ENCODE measurements at places on chromosomes 5 and 9.

DNA sequence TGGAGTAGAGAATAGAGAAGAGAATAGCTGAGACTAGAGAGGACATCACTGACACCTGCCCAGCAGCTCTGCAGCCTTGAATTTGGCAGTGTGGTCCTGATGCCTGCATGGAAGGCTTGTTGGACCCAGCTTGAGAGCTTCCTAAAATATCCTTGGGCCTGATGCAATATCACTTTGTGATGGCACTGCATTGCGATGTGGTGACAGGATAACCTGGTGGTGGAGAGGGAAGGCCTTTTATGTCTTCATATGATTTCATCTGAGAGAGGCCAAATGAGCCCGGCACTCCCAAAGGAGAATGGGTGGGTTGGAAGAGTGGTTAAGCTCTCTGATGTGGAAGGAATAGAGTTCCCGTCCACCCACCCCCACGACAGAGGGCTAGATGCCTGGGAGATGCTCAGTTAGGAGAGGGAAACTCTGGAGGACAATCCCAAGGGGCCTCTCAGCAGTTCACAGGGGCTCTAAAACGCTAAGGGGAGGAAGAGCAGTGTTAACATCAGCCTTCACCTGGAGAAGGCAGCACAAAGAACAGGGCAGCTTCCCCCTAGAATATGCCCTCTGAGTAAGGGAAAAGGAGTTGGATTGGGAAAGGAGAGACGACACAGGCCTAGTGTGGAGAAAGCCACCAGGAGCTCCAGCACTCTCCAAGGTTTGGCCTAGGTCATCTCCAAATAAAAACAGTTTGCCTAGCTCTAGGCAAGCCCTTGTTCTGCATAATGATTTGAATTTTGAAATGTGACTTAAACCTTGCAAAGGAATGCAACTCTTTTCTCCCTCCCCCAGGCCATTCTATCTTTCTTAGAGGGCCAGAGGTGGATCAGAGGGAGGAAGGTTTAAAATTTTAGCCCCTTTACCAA is 99.8 kb upstream of the SSBP2 start:
- DNase-seq = no peak

- DNase-seq = no peak
Observed at GRCh38 chr5:5202321-5202720, 62.2 kb downstream of the ADAMTS16 start.

- DNase-seq = no peak
Observed at GRCh38 chr9:90600029-90600428, 42.6 kb downstream of the DIRAS2 start.

DNA sequence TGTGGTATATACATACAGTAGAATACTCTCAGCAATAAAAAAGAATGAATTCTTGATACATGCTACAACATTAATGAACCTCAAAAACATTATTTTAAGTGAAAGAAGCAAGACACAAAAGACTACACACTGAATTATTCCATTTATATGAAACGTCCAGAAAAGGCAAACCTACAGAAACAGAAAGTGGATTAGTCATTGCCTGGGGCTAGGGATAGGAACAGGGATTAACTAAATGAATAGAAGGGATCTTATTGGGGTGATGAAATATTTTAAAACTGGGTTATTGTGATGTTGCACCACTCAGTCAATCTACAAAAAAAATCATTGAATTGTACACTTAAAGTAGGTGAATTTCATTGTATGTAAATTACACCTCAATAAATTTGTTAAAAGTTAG is 326.7 kb downstream of the PIK3R1 start:
- no peak for DNase-seq

- DNase-seq = no peak
Observed at GRCh38 chr5:1757511-1757910, 42.1 kb downstream of the MRPL36 start.

DNA sequence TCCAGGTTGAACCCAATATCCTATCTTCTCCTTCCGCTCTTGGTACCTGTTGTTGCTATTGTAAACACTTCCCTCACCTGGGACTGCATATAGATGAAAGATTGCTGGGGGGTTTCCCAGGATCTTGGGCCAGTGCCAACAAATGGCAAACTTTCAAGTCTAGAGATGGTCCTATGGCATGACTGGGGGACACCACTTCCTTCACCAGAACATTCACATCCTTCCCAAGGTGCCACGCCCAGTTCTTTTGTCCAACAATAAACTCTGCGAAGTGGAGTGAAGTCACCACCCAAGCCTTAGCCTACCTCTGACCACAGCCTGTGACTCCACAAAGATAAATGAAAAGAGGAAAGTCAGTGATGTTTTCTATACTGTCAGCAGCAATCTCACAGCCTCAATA is 34.4 kb downstream of the DOCK8 start:
- no peak for DNase-seq

DNA sequence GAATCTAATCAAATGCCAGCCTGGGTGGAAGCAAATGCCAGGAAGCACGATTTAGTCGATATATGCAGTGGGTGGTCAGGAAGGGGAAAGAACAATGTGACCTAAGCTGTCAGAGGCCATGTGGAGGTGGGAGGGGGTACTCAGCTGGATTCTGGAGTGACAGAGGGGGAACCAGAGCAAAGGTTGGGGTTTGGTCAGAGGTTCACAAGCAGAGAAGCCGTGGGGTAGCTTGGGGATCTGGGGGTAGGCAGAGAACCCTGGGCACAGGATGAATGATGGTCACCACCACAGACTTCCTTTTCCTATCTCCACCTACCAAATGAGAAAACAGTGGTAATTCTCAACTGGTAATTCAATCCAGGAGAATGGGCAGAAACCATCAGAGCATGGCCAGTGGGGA is 24.1 kb upstream of the ARAP3 start:
- no peak for DNase-seq

- DNase-seq = no peak
Observed at GRCh38 chr5:57441557-57441956, 41.1 kb downstream of the ACTBL2 start.

DNA sequence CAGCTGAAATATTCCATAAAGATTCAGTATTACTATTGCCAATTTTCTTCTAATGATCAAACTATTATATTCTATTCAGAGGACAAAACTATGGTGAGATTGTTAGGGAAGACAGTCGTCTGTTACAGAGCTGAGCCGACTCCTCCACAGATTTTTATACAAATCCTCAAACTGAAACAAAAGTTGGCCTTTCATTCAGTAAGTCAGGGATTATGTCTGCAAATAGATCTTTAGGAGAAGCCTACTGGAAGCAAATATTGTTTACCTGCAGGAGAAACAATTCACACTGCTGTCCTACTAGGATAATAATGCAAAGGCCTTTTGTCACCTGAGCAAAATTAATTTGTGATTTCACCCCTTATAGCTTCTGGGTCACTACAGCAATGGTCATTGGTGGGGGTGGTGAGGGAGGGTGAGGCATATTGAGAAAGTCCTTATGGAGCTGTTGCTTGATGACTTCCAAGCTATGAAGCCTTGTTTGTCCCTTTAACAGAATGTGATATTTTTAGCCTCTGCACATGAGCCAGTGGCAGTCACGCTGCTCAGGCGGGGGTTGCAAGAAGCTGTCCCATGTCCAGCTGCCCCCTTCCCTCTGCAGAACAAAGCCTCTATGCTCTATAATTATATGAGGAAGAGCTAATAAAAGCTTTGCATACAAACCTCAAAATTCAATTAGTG is 200.5 kb upstream of the KLF9 start:
- DNase-seq = no peak

GRCh38 chr5:56099346-56099745 is 104.6 kb upstream of the IL6ST start:
- DNase-seq = no peak

GRCh38 chr9:115972362-115972761 is 181.2 kb upstream of the PAPPA start:
- no peak for DNase-seq

DNA sequence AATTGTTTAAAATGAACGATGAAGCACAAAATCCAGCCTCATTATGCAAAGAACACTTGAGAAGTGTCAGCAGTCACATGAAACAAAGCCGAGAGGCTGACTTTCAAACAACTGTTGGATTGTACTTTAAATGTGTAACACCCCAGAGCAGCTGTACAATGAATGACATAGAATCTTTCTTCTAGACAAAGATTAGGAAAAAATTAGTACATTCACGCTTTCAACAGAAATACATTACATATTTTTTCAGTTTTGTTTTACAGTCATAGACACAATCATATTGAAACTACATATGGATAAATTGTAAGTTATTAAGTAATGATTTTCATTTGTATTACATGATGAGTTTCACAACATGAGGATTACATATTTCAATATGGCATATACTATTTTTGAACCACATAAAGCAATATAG is 10.6 kb upstream of the AGXT2 start:
- no peak for DNase-seq

DNA sequence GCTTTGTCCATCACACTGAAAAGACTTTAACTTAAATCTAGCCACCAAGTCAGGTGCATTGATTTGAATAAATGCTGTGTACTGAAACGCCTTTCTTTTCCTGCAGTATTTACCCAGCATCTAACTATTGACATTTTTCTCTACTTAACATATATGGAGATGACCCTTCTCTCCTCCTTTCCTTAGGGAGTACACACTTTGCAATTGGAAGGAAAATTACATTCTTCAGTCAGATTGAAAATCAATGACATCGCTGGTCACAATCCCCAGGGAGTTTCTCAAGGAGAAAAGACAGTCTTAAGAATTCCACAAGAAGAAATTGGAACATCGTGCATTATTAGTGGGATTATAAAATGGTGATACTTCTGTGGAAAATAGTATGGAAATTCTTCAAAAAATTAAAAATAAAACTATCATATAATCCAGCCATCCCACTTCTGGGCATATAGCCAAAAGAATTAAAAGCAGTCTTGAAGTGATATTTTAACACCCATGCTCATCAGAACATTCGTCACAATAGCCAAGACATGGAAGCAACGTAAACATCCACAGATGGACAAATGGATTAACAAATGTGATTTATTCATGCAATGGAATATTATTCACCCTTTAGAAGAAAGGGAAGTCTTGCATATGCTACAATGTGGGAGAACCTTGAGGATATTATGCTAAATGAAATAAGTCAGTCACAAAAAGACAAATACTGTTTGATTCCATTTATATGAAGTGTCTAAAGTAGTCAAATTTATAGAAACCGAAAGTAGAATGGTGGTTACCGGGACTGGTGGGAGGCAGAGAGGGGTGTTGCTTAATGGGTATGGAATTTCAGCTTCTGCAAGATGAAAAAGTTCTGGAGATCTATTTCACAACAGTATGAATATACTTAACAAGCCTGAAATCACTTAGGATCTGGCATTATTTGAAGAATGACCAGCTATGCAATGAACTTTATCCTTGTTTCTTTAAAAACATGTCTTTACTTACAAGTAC is 14.3 kb upstream of the FREM1 start:
- no peak for DNase-seq

DNA sequence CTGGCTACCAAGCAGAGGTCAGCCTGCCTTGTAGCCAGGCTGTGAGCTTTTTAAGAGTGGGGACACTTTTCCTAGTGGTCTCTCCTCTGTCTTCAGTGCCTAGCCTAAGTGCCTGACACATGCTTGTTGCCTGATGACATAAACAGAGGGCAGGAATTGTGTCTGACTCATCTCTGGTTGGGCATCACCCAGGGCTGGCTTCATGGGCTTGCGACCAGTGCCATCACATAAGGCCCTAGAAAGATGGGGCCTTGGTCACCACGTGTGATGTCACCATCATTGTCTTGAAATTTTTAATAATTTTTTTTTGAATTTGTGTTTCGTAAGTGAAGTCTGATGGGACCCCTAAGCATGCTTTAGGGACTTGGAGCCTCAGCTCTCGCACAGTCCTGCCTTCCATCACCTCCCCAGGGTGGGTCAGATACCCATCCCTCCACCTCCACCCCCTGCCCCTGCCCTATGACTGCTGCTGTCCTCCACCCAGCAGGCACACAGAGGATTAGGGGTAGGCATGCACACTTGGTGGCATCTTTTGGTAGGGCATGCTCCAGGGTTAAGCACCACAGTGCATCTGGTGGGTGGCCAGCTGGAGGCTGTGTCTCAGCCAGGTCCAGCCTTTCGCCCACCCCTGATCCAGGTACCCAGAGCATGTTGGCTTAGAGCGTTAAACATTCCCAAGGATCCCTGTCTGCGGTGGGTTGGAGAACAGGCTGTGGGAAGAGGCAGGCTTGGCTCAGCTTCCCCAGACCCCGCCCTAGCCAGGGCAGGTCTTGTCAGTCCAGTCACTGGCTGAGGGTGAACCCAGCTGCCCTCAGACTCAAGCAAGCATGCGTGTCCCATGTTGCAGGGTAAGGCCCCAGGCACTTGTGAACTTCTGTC is 80.1 kb upstream of the SH3PXD2B start:
- DNase-seq = no peak

DNA sequence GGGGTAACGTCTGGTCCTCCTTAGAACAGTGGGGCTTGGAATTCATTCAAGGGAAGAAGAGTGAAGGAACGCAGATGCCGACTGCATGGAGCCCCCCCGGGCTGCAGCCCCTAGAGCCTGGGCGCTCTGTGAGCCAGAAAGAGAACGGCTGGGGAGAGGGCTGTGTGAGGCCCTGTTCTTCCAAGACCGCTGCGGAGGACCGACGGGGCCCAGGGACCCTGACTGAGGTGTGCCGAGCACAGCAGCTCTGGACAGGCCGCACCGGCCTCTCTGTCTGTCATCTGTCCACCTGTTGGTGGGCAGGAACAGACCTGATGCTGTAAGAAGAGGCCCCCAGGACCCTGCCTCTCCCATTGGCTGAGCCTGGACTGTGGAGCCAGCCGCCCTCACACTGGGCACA is 7.7 kb upstream of the NOTCH1 start:
- DNase-seq = no peak

GRCh38 chr9:108861464-108861863 is 602 bp upstream of the ACTL7A start:
- no peak for DNase-seq

- DNase-seq = no peak
Observed at GRCh38 chr5:58148254-58148775, 311.6 kb downstream of the PLK2 start.

DNA sequence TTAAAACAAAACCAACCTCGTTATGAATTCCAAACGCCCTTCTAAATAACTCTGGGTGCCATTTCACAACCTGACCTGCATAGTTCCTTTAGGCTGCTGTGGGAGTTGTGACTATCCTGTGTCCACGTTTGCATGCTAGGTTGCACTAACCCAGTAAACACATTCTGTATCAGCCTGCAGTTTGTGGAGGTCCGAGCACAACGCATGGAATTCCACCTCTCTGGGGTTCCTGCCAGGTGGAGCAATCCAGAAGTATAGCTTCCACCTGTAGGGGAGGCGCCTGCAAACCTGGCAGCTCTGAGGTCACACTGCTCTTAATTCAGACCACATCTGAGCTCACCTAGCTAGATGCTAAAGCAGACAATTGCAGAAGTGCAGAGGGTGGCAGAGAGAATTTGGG is 57.2 kb downstream of the MARCHF3 start:
- no peak for DNase-seq
